CD8-positive, alpha-beta T cell (primary cell): ENCODE measurements at places on chromosomes 5 and 9. TPM values are rescaled to one million over a fixed set of nuclear protein-coding genes. Genes with fewer than 3 reads are reported as not detected.

- DNase-seq, result no peak
Observed at GRCh38 chr5:150132740-150133139, 22.9 kb downstream of the PDGFRB start.

- no peak for DNase-seq
Observed at GRCh38 chr9:68482548-68482947, 58.1 kb downstream of the TMEM252 start.

- no peak for DNase-seq
Observed at GRCh38 chr5:78056901-78057514, 237.5 kb downstream of the AP3B1 start.

Gene NR5A1
- total RNA-seq, result not detected

DNA sequence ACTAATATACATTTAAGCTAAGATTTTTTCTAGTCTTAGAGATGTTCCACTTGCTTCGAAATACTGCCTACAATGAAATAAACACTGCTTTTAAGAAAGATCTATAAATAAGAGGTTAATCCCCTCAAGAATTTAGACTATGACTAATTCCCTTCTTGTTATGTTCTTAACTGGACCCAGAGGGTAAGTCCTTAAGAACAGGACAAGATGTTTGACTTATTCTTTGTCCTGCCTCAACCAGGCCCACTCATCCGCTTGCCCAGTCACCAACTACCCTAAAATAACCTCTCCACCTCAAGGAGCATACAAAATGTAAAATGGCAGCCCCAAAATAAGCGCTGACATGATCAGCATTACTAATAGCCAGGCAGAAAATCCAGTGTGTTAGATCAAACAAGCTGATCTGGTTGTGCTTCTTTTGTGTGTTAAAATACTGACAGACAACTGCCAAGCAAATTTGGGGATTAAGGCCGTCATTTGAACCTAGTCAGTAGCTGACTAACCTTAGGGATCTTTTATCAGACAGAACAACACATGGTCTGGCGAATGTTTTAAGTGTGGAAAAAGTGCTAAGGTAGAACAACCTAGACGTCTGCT is 93.7 kb upstream of the SMC5 start:
- no peak for DNase-seq

DNA sequence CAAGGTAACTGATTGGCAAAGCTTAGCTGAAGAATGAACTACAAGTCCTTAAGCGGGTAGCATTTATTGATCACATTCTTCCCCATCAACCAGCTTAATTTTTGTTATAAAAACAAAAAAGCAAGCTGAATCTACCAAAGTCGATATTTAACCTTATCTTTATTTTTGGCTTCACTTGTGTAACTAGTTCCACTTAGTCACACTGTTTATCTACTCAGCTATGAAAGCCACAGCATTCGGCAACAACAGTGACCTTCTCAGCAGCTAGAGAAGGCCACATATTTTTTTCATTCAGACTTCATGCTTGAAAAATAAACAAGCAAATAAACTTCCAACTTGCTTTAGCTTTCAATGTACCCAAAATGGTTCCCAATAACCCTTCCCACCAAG is 69.4 kb downstream of the KLHL3 start:
- no peak for DNase-seq

Gene RALGDS
- total RNA-seq, result 177 TPM

DNA sequence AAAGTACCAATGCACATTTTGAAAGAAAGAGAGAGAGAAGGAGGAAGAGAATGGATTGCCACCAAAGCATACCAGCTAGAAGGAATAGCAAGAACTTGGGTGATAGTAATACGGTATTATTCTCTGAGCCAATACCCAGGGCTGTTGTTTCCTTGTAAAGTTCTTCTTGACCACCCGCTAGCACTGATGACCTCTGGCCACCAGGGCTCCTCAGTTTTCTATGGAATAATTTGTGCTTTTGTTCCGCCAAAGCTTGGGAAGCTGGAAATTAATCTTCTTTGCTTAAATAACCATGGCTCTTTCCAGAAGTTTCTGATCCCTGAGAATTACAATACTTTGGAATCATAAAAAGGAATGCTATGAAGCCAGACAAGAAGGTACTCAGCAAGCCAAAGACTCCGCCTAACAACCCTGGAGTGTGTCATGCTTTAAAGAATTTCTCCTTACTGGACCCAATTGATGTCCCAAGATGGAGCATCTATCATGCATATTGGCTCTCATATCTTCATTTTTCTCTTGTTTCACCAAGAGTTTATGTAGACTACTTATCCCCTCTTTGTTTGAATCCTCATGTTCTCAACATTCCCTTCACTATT is 29.8 kb downstream of the OR2K2 start:
- no peak for DNase-seq

Gene SLC23A1
- total RNA-seq, result not detected

- DNase-seq, result no peak
Observed at GRCh38 chr9:134064711-134065110, 3.1 kb downstream of the BRD3 start.

- DNase-seq, result no peak
Observed at GRCh38 chr5:3226196-3226920, 369.3 kb upstream of the IRX1 start.

DNA sequence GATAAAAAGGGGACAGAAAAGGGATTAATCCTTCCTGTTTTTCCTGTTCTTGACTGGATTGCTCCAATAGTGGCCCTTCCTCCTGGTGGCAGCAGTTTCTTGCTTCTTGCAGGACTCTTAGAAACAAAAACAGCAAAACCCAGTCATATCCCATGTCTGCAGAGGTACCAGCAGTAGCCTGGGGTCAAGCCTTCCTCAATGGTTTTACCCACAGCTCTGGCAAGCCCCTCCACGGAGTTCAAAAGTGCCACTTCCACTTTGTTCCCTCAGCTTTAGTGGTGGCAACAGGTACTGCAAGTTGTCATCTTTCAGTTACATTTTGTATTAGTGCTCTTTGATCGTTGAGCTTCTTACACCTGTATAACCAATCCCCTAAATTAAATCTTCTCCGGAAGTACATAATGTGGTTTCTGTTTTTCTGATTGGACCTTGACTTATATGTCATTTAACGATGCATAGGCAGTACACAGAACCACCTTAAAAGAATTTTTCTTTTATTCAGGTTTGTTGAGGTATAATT is 8.7 kb upstream of the RANBP6 start:
- peak; percentile 18 for DNase-seq

DNA sequence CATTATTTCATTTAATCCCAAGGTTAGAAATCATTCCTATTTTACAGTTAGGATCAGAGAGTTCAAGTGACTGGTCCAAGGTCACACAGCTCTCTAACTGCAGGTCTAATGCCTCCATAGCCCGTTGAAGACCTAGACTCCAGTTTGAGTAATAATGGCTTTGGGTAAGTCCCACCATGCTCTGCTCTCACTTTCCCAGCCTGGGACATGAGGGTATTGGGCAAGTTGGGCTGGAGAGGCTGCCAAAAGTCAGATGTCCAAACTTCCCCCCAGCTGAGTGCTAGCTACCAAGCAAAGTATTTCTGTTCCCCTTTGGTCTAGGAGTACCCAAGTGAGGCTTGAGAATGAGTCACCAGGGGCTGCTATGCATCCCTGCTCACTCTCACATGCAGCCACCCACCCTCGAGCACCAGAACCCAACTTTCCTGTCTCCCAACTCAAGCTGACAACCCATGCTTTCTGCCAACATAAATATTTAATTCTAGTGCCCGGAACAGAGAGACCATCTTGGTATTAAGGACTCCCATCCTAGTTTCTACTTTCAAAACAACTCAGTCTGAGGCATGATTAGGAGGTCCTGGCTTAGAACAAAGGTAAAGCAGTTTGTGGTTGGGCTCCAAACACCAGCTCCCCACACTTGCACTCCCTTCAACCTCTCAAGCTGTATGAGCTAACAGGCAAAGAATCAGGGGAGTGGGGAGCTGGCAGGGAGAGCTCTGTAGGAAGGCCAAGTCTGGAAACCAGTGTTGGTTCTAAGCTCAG is 236.5 kb upstream of the TRIM32 start:
- no peak for DNase-seq

GRCh38 chr5:179912386-179912785 is 4.7 kb upstream of the TBC1D9B start:
- no peak for DNase-seq

DNA sequence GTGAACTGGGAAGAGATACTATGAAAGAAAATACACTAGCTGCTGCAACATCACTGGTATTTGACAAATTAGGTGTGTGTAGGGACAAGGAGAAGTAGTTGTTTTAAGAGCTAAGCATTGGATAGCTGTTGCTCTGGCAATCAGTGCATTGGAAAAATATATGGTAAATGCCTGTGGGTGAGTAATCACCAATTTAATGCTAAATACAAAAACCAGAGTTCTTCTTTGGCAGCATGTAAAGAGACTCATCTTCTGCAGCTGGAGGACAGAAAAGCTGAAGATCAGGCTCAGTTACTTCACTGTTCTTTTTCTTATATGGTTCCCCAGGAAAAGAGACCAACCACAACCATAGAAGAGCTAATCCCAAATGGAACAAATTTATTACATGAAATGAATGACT is 201.8 kb upstream of the MPDZ start:
- no peak for DNase-seq

DNA sequence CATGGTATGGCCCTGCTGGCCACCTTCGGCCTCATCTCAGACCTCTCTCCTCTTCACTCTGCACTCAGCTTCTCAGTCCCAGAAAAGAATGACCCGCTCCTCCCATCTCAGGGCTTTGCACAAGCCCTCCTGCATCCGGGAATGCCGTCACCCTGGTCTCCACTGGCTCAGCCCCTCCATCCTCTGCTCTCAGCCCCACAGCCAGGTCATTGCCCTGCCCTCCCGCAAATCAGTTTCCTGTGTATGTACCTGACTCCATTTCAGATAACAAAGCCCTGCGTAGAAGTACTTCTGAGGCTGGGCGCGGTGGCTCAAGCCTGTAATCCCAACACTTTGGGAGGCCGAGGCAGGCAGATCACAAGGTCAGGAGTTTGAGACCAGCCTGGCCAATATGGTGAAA is 28.9 kb upstream of the EEIG1 start:
- DNase-seq, result no peak

DNA sequence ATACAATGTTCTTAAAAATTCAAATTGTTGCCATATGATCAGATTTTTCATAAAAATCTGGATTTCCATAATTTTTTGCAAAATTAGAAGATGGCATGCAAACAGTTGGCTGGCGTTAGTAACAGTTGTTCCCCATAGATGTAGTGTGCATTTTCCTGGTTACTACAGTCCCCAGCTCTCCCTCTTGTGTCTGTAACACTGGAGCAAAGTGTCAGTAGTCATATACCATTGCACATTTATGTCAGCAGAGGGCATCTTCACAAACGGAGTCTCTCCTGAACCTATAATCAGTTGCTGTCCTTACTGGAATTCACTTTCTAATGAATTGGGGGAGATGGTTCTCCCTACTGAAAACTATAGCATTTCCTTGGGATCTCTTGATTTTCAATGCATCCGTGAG is 44.7 kb upstream of the DMAC1 start:
- no peak for DNase-seq

Gene CDH9
- not detected for total RNA-seq

Gene PCDHB13
- total RNA-seq, result not detected

DNA sequence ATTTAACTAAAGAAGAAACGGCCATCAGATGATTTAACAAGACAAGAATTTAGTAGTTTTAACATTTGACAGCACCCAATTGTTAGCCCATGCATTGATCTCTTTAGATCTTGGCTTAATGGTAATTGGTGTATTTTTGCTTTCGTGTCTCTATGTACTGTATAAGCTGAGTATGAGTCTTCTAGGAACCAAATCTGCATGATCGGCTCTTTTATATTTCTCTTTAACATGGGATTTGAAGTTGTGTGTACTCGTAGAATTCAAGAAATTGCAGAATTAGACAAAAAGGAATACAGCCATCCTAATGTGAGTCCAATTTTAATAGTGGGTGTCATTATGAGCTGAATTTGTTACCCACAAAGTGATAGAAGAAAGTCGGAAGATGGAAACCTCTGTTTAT is 438.9 kb upstream of the WWC1 start:
- DNase-seq, result no peak

- DNase-seq, result peak; percentile 24
Observed at GRCh38 chr9:38339087-38339486, 53.4 kb upstream of the ALDH1B1 start.

GRCh38 chr5:132394667-132395259 is 25.3 kb downstream of the SLC22A5 start:
- no peak for DNase-seq

- DNase-seq, result no peak
Observed at GRCh38 chr5:35354751-35355150, 124.5 kb upstream of the PRLR start.
